Melanocyte of skin (primary cell): ENCODE measurements at places on chromosomes 4 and X. TPM values are rescaled to one million over a fixed set of nuclear protein-coding genes. Genes with fewer than 3 reads are reported as not detected.

The ARX gene
- not detected in 2 replicates for total RNA-seq

The CTPS2 gene
- 12.4 and 23.6 TPM in 2 replicates for total RNA-seq

The CT45A1 gene
- total RNA-seq, result not detected in 2 replicates

The TRAM1L1 gene
- 4.1 and 5.1 TPM in 2 replicates for total RNA-seq

The SMIM10L2A gene
- total RNA-seq, result under 0.01 and 0.36 TPM in 2 replicates

The UGT2B17 gene
- not detected in 2 replicates for total RNA-seq

The VSIG1 gene
- total RNA-seq, result not detected in 2 replicates
